ENCODE measurements at places on chromosomes 2 and 18.

- DNase-seq: no peak
Observed at GRCh38 chr2:232265329-232265728, 113.2 kb upstream of the ALPP start.

DNA sequence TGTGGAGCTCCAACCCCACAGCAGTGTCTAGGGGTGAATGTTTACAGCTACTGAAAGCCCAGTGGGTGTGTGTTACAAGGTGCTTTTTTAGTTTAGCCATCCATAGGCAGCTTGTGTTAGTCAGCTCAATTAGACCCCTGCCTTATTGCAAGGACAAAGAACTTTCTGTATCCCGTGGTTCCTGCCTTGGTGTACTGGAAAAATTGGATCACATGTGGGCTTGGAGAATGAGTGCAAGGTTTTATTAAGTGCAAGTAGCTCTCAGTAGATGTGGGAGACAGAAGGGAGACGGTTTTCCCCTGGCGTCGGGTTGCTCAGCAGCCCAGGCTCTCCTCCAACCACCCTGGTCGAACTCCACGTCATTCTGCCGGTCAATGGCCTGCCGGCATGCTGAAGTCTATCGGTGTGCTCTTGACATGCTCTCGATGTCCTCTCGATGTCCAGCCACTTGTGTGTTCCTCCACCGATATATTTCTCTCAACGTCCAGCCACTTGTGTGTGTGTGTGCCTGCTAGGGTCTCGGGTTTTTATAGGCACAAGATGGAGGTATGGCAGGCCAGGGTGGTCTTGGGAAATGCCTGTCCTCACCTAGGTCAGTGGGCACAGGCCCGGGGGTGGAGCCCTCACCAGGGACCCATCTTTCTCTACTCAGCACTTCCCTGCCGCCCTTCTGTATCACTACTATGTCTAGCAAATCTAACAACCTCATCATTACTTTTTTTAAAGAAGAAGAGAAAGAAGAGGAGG, 13.8 kb downstream of the FANCL start:
- no peak for DNase-seq

- DNase-seq: no peak
Observed at GRCh38 chr2:3914241-3914640, 210.9 kb downstream of the DCDC2C start.

GRCh38 chr2:150589681-150590080, 102.2 kb upstream of the RND3 start:
- no peak for DNase-seq

- no peak for DNase-seq
Observed at GRCh38 chr18:37457341-37457740, 108.3 kb downstream of the CELF4 start.

DNA sequence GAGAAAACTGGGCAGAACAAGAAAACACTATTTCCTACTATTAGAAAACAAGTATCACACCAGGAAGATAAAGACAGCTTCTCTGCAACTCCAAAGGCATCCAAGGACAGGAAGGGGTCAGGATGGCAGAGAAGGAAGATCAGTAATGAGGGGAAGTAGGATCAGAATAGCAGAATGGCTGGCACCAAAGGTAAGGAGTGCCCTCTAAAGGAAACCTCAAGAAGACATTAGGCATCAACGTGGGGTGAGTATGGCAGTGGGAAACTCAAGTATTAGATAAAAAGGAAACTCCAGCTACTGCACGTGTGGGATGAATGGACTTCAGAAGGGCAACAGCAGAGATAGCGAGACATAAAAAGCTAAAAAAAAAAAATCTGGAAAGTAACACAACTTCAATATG, 25.9 kb downstream of the HDLBP start:
- DNase-seq: no peak

- DNase-seq: no peak
Observed at GRCh38 chr2:56191617-56192016, 7.8 kb downstream of the CCDC85A start.

DNA sequence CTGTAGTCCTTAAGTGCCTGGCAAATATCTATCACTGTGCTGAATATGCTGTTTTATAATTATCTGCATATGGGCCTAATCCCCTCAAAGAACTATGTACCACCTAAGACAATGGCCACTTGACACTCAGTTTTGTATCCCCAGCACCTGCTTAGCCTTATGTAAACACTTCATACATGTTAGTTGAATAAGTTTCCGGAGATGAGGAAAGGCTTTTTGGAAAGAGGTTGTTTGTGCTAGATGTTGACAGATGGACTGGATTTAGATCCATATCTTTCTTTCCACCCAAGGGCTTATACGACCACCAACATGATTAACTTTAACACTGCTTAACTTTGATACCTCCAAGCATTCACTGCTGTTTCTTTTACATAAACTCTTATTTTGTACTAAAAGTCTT, 63.3 kb downstream of the FAM228A start:
- no peak for DNase-seq

GRCh38 chr2:37085731-37086147, 1.4 kb downstream of the GPATCH11 start:
- DNase-seq: no peak

DNA sequence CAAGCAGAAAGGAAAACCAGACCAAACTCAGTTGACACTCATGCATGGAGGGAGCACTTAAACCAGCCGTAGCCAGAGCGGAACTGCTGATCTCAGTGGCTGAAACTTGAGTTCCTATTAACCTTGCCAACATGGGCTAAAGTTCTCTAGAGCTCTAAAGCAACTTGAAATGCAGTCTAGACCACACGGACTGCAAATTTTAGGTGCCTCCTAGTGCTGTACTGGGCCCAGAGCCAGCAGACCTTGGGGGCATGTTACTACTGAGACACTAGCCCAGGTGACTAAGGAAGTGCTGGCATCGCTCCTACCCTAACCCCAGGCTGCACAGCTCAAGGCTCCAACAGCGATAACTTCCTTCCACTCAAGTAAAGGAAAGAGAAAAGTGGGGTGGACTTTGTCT, 236.5 kb downstream of the AKAIN1 start:
- DNase-seq: no peak

All from heart right ventricle (tissue), 16 donors.